AG08395 (cell line): ENCODE measurements at places on chromosomes 1 and 21.

- no peak for DNase-seq
Observed at GRCh38 chr1:2291577-2291976, 63.5 kb downstream of the SKI start.

DNA sequence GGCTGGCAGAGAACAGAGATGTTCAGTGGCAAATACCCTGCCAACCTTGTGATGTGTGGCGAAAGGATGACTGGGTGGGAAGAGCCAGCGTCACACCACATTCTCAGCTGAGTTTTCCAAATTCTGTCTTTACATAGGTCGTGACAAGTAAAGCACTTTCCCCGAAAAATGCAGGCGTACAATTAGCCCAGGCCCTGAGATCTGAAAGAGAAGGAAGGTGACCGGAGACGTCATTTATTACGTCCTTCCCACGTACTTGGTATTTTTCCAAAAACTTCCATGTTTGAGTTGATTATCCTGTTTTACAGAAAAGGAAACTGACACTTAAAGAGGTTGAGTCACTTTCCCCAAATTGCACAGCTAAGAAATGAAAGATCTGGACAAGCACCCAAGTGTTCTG is 413.3 kb downstream of the PRDM2 start:
- DNase-seq = no peak

- no peak for DNase-seq
Observed at GRCh38 chr1:55154616-55155015, 60.5 kb downstream of the USP24 start.

DNA sequence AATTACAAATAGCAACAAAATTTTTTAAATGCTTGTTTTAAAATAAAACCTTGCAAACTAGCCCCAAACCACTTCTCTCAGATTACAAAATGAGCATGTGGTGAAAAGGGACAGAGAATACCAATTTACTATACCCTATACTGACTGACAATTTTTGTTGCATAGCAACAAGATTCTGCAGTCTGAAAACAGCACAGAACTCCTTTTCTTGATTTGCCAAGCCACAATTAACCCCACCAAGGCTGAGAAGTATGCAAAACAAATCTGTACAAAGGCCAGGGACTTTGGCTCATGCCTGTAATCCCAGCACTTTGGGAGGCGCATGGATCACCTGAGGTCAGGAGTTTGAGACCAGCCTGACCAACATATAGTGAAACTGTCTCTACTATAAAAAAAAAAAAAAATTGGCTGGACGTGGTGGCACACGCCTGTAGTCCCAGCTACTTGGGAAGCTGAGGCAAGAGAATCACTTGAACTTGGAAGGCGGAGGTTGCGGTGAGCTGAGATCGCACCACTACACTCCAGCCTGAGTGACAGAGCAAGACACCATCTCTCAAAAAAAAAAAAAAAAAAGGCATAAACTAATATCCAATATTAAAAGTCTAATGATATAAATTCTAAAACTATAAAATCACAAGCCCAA is 21.8 kb downstream of the ENAH start:
- peak; percentile 39 for DNase-seq

GRCh38 chr1:164228928-164229327 is 330.1 kb upstream of the PBX1 start:
- no peak for DNase-seq

GRCh38 chr1:94071976-94072375 is 49.0 kb downstream of the ABCA4 start:
- no peak for DNase-seq

GRCh38 chr21:41707231-41707959 is 59.5 kb downstream of the RIPK4 start:
- no peak for DNase-seq

- no peak for DNase-seq
Observed at GRCh38 chr1:15064217-15064929, 89.2 kb upstream of the TMEM51 start.

DNA sequence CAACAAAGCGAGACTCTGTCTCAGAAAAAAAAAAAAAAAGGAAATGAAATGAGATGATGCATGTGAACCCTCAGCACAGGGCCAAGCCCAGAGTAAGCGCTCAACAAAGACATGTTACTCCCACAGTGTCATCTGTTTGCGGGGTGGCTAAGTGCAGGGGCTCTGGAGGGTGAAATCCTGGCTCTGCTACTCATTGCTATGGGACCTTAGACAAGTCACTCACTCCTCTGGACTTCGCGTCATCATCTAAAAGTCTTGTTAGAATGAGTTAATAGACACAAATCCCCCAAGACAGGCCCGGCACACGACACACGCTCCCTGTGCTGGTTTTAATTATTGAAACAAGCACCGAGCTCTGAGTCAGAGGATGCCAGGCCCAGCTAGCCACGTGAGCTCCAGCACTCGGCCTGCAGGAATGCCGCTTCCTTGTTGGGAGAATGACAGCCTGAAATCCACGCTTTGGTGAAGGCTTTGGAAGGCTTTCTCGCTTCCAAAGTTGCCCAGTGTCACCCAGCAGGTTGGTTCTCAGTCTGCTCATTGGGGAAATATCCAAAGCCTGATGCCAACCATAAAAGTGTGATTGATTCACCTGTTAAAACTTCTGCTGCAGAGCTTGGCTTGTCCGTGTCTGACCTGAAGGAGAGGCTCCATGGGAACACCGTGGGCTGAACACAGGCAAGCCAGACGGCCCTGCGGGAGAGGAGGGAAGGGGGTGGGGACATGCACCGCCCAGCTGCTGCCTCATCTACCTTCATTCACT is 36.7 kb upstream of the TARDBP start:
- DNase-seq = peak; percentile 95

- DNase-seq = peak; percentile 65
Observed at GRCh38 chr21:29155118-29155932, 24.9 kb downstream of the MAP3K7CL start.

DNA sequence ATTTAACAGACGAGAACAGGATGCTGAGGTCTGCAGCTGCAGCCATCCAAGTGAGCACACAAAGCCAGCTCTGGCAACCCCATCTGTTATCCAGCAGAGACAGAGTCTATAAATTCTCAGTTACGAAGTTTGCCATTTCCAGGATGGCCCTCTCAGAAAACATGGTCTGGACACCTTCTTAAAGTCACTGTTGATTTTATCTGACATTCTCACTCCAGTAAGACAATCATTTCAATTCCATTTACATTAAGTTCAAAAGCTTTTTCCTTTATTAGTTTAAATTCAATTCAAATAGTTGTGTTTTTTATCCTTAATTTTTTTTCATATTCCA is 125.5 kb downstream of the DMRTB1 start:
- DNase-seq = no peak

DNA sequence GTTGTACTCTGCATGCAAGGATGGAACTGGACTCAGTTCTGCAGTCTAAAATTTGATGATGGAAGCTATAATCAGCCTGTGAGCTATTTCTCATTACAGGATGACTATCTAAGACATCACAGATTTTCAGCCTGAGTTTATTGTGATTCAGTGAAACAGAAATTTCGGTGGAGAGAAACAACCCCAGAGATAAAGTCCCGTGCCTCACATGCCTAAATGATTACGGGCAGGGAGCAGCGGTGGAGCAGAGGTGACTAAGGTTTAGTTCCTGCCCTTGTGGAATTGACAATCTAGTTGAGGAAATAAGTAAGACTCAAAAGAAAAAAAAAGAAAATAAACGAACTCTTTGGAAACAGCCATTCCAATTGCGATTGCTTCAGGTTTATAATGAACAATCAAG is 96.9 kb downstream of the GRIK3 start:
- no peak for DNase-seq

- DNase-seq = no peak
Observed at GRCh38 chr1:80675454-80675853, 1125.3 kb upstream of the ADGRL2 start.

GRCh38 chr1:9603307-9603706 is 14.6 kb downstream of the TMEM201 start:
- DNase-seq = no peak

DNA sequence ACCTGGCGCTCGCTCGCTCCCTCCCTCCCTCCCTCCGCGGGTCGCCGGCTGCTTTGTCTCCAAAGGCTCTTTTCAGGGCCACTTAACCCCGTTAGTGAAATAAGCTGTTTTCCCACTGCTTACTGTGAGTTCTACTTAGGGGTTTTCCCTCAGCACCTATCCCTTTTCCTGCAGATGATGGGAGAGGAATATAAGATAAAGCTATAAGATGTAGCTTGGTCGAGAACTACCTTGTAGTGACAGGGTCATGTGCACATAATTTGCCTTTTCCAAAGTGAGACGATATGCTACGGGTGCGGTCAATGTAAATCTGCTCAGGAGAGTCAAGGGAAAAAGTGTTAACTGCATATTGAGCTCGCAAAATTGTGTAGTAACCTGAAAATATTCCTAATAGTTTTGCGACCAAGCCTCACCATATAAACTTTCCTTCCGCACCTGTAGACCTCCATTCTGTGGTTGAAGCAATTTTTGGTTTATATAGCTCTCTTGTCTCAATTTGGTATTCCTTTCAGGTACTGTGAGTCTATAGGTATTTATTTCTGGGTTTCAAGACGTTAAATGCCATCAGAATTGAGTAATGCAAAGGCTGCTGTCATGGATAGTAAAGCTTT is 55.8 kb upstream of the BOLA1 start:
- no peak for DNase-seq

GRCh38 chr1:79955966-79956365 is 949.4 kb upstream of the ADGRL4 start:
- DNase-seq = no peak

- DNase-seq = no peak
Observed at GRCh38 chr1:204799630-204800029, 71.0 kb upstream of the NFASC start.

DNA sequence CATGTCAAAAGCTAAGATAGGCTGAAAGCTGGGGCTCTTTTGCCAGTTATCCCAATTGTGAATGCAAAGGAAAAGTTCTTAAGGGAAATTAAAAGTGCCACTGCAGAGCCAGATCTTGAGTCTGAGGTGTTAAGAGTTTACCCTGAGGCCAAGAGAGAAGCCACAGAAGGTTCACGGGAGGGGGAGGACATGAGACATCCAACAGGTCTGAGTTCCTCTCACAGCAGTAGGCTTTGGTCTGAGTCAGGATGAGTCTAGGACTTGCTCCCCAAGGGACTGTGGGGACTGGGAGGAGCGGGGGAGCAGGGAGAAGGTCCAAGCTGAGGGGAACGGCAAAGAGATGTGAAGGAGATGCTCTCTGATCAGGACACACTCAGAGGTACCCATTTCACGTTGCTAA is 411.2 kb upstream of the CAMK1G start:
- no peak for DNase-seq

DNA sequence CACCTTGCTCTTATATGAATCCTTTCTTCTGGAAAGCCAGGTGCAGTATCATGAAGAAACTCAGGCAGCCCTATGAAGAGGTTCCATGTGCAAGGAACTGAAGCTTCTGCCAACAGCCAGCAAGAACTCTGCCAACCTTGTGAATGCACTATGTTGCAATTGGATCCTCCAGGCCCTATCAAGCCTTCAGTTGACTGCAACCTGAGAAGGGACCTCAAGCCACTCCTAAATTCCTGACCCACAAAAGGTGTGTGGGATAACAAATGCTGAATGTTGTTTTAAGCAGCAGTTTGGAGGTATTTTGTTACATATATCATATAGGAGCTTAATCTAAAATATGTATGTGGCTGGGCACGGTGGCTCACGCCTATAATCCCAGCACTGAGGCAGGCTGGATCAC is 84.0 kb downstream of the RERE start:
- no peak for DNase-seq

DNA sequence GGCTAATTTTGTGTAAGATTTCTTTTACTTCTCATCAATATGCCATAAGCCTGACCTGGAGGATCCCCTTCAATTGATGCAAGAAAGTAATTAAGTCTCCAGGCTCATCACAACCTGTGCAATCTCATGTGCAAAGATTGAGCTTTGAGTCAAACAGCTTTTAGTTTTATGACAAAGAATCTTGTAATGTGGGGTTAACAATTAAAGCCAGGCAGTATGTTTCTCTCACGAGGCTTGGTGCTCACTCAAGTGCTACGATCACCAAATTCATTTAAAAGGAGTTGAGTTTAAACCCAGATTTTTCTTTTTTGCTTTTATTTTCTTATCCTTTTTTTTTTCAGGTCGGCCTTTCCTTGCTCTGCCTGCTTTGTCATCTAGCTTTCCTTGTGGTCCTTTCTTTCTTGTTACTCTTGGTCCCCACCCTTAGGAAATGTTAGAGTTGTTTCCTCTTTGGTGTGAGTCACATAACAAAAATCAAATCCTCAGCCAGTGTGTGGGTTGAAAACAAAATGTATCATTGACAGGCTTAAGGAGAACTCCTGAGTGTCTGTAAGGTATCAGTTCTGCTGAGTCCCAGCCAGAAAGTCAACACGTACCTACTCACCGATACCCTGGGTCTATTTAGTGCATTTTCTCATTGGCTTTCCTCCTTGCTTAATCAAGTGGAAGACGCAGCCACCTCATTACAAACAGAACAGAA is 1037.2 kb downstream of the ADGRL2 start:
- DNase-seq = peak; percentile 56

GRCh38 chr1:171221665-171222591 is 26.4 kb upstream of the FMO1 start:
- DNase-seq = no peak

- no peak for DNase-seq
Observed at GRCh38 chr1:11341901-11342552, 69.0 kb downstream of the UBIAD1 start.

- no peak for DNase-seq
Observed at GRCh38 chr1:198929961-198930599, 291.2 kb downstream of the PTPRC start.

DNA sequence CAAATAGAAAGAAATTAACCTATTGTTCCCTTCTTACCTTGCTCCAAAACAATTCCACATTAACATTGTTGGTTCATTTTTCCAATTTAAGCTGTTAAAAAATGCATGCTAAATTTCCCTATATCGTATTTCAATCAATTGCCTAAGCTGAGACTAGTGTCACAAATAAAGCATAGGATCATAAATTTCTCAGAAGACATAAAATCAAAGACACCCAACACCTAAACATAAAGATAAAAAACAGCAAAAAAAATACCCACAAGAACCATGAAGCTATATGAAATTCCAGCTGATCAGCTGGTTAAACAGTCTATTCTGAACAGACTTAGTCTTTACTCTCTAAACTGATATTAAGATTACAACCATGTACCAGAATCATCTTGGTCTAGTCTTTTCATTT is 32.3 kb downstream of the ACBD6 start:
- no peak for DNase-seq
